ENCODE measurements at places on chromosomes 7 and 10. TPM values are rescaled to one million over a fixed set of nuclear protein-coding genes. Genes with fewer than 3 reads are reported as not detected.

SNX13 gene
- 72.9 TPM for total RNA-seq

SAP25 gene
- total RNA-seq = not detected

SHH gene
- total RNA-seq = 3.4 TPM

CPVL gene
- 7.8 TPM for total RNA-seq

GPR26 gene
- total RNA-seq = 12.0 TPM

TDRD1 gene
- 0.45 TPM for total RNA-seq

CYP3A7 gene
- total RNA-seq = 0.45 TPM

MDFIC gene
- 20.2 TPM for total RNA-seq

SLC18A3 gene
- 3.4 TPM for total RNA-seq

TYSND1 gene
- total RNA-seq = 8.5 TPM

SGPL1 gene
- total RNA-seq = 47.5 TPM

KCP gene
- total RNA-seq = 3.4 TPM

NPC1L1 gene
- not detected for total RNA-seq

HTR7 gene
- total RNA-seq = 2.2 TPM

TAS2R41 gene
- not detected for total RNA-seq

LIPF gene
- 0.27 TPM for total RNA-seq

WEE2 gene
- total RNA-seq = 0.45 TPM

STEAP4 gene
- total RNA-seq = 0.27 TPM

TUBB8 gene
- total RNA-seq = not detected

CD36 gene
- 32.1 TPM for total RNA-seq

TFR2 gene
- total RNA-seq = 2.8 TPM

CTAGE6 gene
- total RNA-seq = 0.36 TPM

HOXA3 gene
- not detected for total RNA-seq

SLC26A3 gene
- 0.54 TPM for total RNA-seq

CFAP69 gene
- total RNA-seq = 16.8 TPM

CYP3A4 gene
- total RNA-seq = not detected

ABI1 gene
- total RNA-seq = 54.4 TPM

MYL10 gene
- total RNA-seq = not detected

PLAC9 gene
- total RNA-seq = 6.3 TPM

IL6 gene
- total RNA-seq = not detected

INTS15 gene
- total RNA-seq = 18.6 TPM

HOXA4 gene
- total RNA-seq = not detected

Measured in cerebellum (tissue), 4 donors.